Colonic mucosa (tissue), 4 donors: ENCODE measurements at places on chromosomes 12 and 14. TPM values are rescaled to one million over a fixed set of nuclear protein-coding genes. Genes with fewer than 3 reads are reported as not detected.

DNA sequence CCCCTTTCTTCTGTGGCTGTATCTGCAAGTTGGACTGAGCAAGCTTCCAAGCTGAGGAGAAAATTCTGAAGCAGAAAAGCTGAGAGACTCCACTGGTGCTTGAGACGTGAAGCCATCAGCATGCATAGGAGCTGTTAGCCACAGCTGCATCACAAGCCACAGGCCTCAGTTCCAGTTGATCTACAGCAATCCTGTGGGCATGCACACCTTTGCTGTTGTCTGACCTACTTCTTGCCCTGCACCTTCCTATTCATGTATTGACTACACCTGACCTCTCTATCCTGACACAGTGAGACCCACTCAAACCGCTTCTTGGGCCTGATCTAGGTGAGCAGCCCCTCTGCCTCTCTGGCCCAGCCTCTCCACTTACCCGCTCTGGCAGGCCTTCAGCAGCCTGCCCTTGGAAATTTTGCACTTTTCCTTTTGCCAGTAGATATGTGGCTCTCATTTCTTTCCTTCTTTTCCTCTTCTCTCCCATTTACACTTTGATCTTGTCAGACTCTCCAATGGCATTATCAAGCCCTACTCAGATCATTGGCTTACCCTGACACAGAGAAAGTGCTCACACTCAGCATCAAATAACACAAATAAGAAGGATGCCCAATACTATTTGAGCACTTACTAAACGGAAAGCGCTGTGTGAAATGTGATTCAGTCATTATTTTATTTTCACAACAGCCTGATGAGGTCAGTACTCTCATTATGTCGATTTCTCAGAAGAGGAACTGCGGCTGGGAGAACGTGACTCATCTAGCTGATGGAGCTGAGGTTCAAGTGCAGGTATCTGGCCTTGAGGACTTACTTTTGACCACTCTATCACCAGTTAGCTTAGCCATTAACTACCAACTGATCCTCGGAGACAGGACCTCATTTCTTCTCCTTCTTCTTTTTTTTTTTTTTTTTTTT, 21.9 kb upstream of the PTGR2 start:
- no peak overlapping the region for H3K27ac ChIP-seq
- no peaks in the 10 kb centered on the region for H3K4me1 ChIP-seq
- no peak for DNase-seq
- H3K4me3 ChIP-seq, result no peak overlapping the region
- H3K27me3 ChIP-seq, result no peaks in the 10 kb centered on the region

DNA sequence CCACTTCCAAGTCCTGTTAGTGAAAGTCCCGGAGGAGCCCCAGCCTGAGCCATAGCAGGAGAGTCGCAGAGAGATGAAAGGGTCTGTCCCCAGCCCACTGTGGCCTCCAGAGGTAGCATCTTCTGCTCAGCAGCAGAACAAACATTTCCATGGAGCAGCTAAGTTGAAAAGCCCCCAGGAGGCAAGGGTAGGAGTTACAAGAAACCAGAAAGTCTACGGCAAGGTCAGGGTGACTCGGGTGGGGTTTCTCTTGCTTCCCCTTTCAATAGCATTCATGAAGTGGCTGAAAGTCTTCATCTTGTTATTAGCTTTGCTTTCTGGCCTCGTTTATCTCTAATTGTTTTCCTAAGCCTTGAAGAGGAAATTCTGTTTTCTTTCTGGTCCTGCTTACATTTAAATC, 151.2 kb upstream of the DIO3 start:
- no peak overlapping the region for H3K4me3 ChIP-seq
- DNase-seq, result no peak
- H3K36me3 ChIP-seq, result no peaks in the 10 kb centered on the region
- H3K27me3 ChIP-seq, result no peaks in the 10 kb centered on the region

The ESPL1 gene
- total RNA-seq, result 34.6 TPM

The HHIPL1 gene
- total RNA-seq, result 0.93 TPM

DNA sequence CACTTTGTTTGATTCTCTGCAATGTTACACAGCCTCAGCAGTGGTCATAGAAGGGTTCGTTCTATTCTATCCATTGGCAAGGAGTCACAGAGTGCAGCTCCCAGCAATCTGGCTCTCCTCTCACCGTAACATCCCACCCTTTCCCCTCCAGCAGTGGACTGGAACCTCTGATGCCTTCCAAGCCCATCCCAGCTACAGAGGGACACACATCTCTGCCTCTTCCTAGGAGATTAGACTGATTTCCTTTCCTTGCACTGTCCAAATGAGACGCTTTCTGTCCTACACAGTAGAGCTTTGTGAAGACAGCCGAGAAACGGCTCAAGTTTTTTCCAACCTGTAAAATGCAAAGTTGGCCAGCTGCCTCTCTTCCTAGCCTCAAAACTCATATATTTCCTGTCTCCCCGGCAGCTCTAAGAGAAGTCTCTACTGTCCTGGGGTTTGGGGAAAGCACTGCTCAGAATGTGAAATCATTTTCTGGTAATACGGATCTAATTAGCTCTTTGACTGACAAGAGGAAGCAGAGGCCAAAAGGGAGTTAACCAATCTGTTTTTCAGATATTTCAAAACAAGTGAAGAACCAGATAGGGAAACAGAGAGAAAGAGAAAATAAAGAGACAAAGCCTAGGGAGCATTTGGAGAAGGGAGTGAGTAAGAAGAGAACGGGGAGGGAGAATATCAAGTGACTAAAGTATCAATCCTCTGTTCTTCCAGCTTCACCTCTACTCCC, 516 bp downstream of the NINJ2 start:
- H3K36me3 ChIP-seq, result no peaks in the 10 kb centered on the region
- no peak overlapping the region for H3K27ac ChIP-seq
- H3K4me3 ChIP-seq, result no peak overlapping the region
- DNase-seq, result no peak

The SERPINA1 gene
- total RNA-seq, result 278 TPM

- H3K36me3 ChIP-seq, result no peaks in the 10 kb centered on the region
- no peak overlapping the region for H3K4me3 ChIP-seq
- no peak overlapping the region for H3K27ac ChIP-seq
- DNase-seq, result no peak
- no peaks in the 10 kb centered on the region for H3K4me1 ChIP-seq
These were observed 186.6 kb downstream of the PAX9 start for GRCh38 chr14:36848213-36848612.

The PPP4R3A gene
- 90.9 TPM for total RNA-seq

GRCh38 chr12:13032164-13032563, 12.0 kb upstream of the FAM234B start:
- H3K4me3 ChIP-seq, result no peak overlapping the region
- H3K4me1 ChIP-seq, result no peaks in the 10 kb centered on the region
- no peaks in the 10 kb centered on the region for H3K36me3 ChIP-seq
- peaks cover 6% of the 10 kb centered on the region for H3K27me3 ChIP-seq
- no peak overlapping the region for H3K27ac ChIP-seq
- DNase-seq, result no peak

The CELA1 gene
- total RNA-seq, result not detected

The PTGER2 gene
- total RNA-seq, result 4.3 TPM

The CLEC2B gene
- total RNA-seq, result 6.7 TPM

DNA sequence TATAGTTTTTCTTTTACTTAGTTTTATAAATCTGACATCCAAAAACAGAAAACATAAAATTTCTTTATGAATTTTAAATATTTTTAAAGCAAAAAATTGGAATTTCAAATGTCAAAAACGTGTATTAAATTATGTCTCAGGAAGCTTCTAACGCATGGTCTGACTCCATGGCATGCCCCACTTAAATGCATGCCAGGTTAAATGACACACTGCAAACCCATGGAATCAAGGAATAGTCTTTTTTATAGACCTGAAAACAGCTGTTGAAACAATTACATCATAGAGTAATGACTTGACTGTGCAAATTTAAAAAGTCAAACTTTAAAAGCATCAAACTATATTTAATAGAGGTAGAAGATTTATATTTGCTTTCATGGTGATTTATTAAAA, 96.1 kb upstream of the DACT1 start:
- DNase-seq, result no peak
- H3K36me3 ChIP-seq, result no peaks in the 10 kb centered on the region
- H3K4me3 ChIP-seq, result no peak overlapping the region
- H3K4me1 ChIP-seq, result no peaks in the 10 kb centered on the region

The CACNA2D4 gene
- total RNA-seq, result 3.3 TPM

DNA sequence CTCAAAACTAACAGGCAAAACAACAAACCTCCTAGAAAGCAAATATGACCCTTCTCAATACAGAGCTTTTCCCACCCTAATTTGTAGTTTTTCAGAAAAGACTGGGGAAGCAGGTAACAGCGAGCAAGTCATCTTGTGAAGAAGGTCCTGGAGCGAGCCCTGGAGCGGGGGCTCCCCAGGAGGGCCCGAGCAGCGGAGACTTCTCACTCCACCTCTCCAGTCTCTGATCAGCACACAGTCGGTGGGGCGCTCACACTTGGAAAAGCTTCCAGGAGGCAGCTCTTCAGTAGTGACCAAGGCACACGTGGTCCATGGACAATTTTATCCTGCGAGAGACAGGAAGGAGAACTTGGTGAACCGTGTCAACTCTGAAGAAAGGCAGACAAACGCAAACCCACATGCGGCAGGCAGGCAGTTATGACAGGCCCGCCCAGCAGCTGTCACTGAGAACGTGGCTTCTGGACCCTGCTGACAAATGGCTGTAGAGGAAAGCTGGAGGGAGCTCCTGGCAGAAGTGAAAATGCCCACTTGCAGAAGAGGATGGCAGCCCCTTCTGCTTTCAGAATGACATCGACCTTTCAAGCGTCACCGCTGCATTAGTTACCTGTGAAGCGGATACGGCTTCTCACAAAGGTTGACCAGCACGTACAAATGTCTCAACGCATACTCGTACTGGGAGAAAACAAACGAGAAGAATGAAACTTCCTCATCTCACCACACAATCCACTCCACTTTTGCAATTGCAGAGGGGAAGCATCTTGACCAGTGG, 44.2 kb downstream of the LGMN start:
- H3K4me3 ChIP-seq, result no peak overlapping the region
- H3K4me1 ChIP-seq, result no peaks in the 10 kb centered on the region
- no peaks in the 10 kb centered on the region for H3K27me3 ChIP-seq
- no peak overlapping the region for H3K27ac ChIP-seq
- no peak for DNase-seq
- H3K36me3 ChIP-seq, result no peaks in the 10 kb centered on the region

The KCNH3 gene
- 0.13 TPM for total RNA-seq

The ALDH1L2 gene
- 2.2 TPM for total RNA-seq

DNA sequence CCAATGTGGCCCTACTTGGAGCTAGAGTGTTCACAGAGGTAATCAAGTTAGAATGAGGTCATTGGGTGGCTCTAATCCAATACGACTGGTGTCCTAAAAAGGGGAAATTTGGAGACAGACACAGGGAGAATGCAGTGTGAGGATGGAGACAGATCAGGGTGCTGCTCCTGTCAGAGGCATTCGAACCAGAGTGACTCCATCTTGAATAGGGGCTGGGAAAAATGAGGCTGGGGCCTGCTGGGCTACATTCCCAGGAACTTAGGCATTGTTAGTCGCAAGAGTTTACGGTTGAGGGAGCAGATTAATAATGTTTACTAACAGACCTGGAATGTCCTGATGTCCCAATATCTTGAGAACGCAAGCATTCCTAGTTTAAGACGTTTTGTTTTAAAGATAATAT, 20.2 kb downstream of the TNFAIP2 start:
- H3K36me3 ChIP-seq, result no peaks in the 10 kb centered on the region
- H3K4me1 ChIP-seq, result peaks cover 5% of the 10 kb centered on the region
- no peak overlapping the region for H3K4me3 ChIP-seq
- H3K27ac ChIP-seq, result no peak overlapping the region

- no peaks in the 10 kb centered on the region for H3K36me3 ChIP-seq
- DNase-seq, result no peak
- H3K4me3 ChIP-seq, result no peak overlapping the region
- H3K27me3 ChIP-seq, result no peaks in the 10 kb centered on the region
- H3K4me1 ChIP-seq, result peaks cover 8% of the 10 kb centered on the region
These were observed 197.9 kb upstream of the NUDT4 start for GRCh38 chr12:93179792-93180191.

DNA sequence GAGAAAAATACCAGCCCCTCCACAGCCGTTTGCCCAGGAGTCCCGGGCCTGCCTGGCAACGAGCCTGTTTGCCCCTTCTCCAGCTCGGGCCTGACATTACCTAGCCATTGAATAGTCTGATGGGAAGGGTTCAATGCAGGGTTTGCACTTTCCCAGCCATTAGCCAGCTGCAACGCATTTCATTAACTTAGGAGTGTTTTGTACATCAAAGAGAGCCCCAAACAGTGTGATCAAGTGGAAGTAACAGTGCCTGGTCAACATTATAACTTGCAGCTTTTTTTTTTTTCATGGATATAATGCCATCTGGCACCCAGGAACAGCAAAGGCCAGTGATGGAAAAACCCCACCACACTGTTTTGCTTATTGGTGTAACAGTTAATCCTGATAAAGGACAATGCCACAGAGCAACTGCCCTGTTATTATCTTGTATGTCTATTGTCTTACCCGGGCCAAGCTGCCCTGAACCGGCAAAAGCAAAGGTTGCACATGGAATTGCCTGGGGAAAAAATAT, 38.0 kb downstream of the BTG1 start:
- no peaks in the 10 kb centered on the region for H3K27me3 ChIP-seq
- no peak overlapping the region for H3K27ac ChIP-seq
- H3K4me3 ChIP-seq, result no peak overlapping the region
- DNase-seq, result no peak
- no peaks in the 10 kb centered on the region for H3K36me3 ChIP-seq
